Psoas muscle (tissue), 8 donors: ENCODE measurements at places on chromosomes 3 and 15. TPM values are rescaled to one million over a fixed set of nuclear protein-coding genes. Genes with fewer than 3 reads are reported as not detected.

GRCh38 chr15:63950911-63951481, 95.3 kb downstream of the DAPK2 start:
- no peak for DNase-seq

DNA sequence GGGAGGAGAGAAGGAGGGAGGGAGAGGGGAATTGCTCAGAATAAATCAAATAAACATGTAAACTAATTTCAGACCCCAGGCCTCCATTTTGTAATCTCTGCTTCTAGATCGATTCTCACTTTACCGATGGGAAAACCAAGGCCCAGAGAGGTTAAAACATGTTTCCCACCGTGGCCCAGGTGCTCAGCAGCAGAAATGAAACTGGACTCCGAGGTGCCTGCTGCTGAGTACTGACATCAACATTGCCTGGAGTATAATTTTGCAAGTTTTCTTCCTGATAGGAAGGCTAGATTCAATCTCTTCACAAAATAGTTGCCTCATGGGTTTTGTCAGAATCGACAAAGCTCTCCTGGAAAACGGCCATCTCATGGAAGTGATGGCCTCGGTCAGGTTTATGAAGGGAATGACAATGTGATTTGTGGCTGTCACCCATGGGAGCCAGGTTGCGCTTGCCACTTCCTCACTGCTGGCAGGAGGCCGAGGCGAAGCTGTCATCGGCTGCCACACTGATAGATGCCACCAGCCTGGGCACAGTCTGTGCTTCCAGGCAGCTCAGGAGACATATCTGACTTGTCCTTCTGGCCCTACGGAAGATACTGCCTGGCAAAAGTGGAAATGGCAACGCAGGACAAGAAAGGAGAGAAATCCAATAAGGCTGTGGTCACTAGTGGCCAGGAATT, 133.1 kb upstream of the LRRN1 start:
- peak; percentile 51 for DNase-seq

DNA sequence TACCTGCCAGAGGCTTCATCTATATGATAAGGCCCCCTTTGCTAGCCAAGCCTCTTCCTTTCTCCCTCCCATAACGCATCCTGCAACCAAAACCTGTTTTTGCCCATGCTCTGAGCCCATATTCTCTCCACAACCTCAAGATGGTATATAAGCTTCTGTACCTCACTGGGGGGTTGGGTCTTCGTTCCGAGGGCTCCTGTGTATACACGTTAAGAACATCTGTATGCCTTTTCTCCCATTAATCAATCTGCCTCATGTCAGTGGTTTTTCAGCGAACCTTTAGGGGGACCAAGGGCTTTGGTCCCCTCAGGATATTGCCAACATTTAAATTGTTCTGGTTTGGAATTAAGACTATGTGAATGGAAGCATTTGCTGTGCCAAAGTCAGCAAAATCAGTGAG, 168.0 kb downstream of the PEX5L start:
- no peak for DNase-seq

DNA sequence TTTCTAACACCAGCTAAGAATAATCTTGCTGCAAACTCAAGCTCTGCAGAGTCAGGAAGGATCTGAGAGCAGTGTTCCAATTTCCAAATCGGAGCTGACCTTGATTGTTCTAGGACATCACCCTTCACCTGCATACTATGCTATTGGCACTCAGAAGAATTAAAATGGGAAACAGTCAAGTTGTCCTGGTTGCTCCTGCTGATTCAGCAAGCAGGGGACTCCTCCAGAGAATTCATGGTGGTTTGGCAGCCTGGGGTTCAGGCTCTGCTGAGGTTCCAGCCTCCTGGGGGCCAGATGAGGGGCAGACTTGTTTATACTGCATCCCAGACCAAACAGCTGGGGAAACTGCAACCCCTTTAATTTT, 213.7 kb upstream of the ADAMTS9 start:
- DNase-seq, result no peak

- no peak for DNase-seq
These were observed 41.3 kb upstream of the ROBO1 start for GRCh38 chr3:79809106-79809505.

- DNase-seq, result no peak
These were observed 338.5 kb upstream of the THBS1 start for GRCh38 chr15:39242345-39242744.

- no peak for DNase-seq
These were observed 57.0 kb upstream of the MCTP2 start for GRCh38 chr15:94174399-94174802.

- no peak for DNase-seq
These were observed 3.0 kb downstream of the KNG1 start for GRCh38 chr3:186719945-186720739.

DNA sequence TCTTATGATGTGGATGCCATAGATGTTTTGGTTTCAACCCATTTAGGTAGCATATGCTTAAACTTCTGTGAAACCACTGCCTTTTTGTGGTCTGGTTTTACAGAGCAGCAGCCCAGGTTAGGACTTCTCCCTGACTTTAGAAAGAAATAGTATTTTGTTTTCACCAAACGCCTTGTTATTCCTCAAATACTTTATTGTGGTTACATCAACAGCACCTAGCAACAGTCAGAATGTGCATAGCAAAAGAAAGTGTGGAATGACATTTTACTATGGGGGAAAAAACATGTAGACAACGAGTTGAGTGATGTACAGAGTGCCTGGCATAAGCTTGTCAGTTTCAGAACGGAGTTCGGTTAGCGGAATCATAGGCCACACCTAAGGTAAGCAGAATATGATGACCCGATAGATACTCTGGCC, 159.2 kb downstream of the TPRG1 start:
- DNase-seq, result no peak

- DNase-seq, result no peak
These were observed 306.8 kb downstream of the EPHA3 start for GRCh38 chr3:89414270-89414669.

DNA sequence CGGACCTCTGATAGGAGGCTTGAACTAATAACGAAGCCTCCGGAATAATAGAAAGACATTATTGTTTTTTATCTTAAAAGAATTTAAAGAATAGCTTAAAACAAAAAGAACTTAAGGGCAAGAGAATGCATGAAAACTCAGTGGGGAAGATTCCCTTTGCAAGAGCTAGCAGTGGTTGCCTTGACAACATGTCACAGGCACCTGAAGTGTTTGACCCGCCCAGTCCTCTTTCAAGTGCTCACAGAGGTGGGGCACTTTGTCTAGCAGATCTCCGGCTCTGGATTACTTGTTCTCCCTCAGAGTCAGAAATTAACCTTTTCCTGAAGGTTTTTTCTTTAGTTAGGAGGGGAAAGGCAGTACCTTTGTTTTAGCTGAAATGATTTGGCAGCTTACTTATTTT, 37.8 kb downstream of the LARS2 start:
- no peak for DNase-seq

DNA sequence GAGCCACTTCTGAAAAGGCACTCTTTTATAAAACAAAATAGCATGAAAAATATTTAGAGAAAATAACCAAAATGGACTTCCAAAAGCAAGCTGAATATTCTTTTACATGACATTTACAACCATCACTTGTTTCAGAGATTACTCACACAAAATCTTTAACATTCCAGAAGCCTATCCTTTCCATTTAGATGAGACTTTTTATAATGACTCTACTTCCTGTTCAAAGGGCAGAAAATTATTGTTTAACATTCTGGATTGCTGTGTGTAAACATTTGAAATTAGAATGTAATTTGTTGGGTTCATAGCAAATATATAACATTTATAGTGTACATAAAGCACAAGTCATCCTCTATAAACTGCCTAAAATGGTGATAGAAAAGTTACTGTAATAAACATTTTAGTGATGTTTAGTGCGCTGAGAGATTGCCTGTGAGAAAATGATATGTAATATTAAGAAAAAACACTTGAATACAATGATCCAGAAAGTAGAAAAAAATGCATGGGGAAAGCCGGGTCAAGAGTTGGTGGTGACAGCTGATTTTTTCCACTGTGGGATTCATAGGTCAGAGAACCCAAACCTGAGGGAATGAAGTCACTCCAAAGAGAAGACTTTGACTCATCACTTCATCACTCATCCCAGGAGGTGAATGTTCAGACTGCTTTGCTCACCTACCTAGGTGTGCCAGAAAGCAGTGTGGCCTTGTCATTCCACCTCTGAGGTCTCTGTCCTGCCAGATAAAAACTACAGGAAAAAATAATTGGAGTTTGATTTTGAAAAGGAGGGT, 305.8 kb downstream of the ARPP21 start:
- no peak for DNase-seq

DNA sequence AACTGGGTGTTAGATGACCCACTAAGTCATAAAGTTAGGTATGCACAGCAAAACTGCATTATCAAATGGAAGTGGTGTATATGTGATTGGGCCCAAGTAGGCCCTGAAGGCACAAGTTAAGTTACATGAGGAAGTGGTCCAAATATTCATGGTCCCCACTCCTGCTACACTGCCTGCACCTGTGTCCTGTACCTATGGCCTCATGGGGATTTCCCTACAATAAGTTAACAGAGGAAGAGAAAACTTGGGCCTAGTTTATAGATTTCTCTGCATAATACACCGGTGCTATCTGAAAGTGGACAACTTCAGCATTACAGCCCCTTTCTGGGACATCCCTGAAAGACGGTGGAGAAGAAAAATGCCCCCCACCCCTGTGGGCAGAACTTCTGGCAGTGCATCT, 41.5 kb downstream of the STRIT1 start:
- DNase-seq, result no peak

- no peak for DNase-seq
These were observed 477.5 kb downstream of the LPP start for GRCh38 chr3:188631291-188632010.

DNA sequence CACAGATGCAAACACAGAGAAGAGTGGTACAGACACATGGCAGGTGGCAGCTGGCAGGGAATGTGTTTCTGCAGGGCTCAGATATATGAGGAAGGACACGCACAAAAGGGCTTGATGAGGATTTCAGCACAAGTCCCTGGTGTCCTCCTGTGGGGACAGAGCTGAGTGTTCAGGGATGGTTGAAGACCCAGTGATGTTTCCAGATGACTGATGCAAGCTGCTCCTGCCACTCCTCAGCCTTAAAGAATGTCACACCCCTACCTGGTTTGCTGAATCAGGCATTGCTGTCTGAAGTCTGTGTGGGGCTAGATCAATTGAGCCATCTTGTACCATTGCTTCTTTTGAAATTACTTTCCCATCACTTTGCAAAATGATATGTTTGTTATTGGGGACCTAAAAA, 40.2 kb downstream of the TNFAIP8L3 start:
- no peak for DNase-seq

DNA sequence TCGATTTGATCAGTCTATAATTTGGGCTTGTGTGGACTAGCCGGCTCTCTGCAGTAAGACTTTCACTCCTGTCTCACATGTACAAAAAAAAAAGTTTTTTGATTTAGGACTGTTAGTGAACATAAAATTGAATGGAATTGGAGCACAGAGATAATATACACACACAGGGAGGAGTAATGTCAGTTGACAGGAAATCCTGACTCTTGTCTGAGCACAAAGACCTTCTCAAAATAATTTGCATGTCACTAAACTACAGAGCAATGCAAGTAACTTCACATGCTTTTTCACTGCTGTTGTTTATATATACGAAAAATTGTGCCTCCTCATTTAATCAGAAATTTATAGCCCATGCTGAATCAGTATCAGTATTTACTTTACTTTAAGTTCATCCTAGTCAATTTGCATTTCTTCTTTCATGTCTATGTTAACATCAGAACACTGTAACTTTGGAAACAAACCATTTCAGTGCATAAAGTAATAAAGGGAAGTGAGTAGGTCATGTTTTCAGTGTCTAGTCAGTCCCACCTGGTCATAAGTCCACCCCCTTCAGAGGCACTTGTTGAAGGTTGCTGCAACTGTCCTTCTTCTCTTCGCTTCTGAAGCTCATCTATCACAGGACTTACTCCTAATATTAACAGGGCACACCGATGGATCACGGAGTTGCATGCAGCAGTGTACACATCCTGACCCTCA, 115.8 kb downstream of the FBXL22 start:
- DNase-seq, result no peak

DNA sequence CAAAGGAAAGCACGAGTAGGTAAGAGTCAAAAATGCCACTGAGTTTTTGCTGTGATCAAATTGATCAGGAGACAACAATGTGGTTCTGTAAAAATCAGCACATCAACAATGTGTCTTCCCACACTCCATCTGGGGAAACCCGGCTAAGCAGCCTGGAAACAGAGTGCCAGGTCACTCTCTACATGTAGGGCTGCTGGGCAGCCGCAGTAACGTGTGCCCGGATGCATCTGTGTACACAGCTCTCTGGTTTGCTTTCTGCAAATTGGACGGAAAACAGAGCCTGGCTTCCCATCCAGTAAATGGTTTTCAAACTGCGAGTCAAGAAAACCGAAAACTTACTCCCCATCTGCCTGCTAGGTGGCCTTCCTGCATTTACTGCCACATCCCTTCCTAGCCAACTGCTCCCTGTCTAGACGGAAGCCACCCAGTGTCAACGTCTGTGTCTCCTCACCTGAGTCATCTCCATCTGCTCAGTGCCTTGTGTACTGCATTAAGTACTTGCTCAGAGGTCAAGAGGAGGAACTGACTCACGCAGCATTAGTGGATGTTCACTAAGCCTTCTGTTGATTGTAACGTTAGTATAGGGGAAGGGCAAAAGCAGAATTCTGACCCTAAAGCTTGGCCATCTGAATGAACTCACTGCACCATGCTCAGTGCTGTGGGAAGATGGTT, 124.1 kb downstream of the TJP1 start:
- DNase-seq, result no peak

The GP9 gene
- not detected for total RNA-seq

The ENTPD3 gene
- total RNA-seq, result 0.30 TPM

The CHL1 gene
- 1.9 TPM for total RNA-seq

The INSYN1 gene
- total RNA-seq, result 3.8 TPM

The MOBP gene
- not detected for total RNA-seq

The PLCH1 gene
- total RNA-seq, result 0.62 TPM

The ZNF717 gene
- total RNA-seq, result 3.8 TPM

The SORD gene
- 6.2 TPM for total RNA-seq

The REC114 gene
- total RNA-seq, result not detected

The HTD2 gene
- 17.9 TPM for total RNA-seq

The POU1F1 gene
- not detected for total RNA-seq

The GOLGA8M gene
- 0.79 TPM for total RNA-seq

The TMEM212 gene
- not detected for total RNA-seq

The IMPG2 gene
- total RNA-seq, result 0.17 TPM

The ZNF639 gene
- total RNA-seq, result 27.0 TPM

The B3GALNT1 gene
- 1.7 TPM for total RNA-seq

The NPTN gene
- total RNA-seq, result 28.8 TPM
